ENCODE measurements at places on chromosomes 12 and 14.
A peak's percentile ranks its signal among the peaks of the same experiment; 100 is the strongest.

GRCh38 chr12:98154850-98155249, 360.5 kb upstream of the TMPO start:
- peak; percentile 78 for DNase-seq

GRCh38 chr12:2764398-2764797, 30.4 kb upstream of the FKBP4 start:
- DNase-seq: no peak

DNA sequence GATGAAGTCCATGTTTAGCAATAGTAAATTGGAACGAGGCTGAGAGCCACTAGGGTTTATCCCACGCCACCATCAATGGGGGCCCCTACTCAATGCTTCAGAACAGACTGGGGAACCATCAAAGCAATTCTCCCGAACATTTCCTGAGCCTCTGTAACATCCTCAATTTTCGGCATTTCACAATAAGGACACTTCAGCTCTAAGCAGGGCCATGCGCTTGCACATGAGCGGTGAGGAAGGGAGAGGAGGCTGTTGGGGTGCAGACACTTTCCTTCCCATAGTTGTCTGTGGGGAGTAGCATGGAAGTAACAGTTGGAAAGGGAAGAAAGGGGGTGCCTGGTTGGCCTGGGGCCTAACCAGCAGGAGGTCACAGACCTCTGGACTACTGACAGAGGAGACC, 129.9 kb upstream of the PRMT8 start:
- DNase-seq: no peak

DNA sequence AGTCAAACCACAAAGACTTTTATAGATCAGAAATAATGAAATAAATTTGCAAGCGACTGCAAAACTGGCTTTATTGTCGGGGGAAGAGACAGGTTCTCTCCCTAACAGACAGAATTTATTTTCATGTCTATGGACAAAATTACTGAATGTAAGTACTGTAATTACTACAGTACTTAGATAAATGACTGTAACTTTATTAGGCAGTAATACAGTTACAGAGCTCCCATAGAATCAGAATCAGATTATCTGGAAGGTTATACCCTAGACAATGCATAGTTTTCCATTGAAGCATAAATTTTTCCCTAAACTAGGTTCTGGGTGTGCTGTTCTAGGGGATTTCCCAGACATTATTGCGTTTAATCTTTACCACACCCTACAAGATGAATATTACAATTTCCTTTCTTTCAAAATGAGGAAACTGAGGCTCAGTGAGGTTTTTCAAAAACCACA, 114.2 kb downstream of the C12orf75 start:
- no peak for DNase-seq

- DNase-seq: peak; percentile 99
These were observed 177.2 kb downstream of the C12orf42 start for GRCh38 chr12:103318566-103318965.

DNA sequence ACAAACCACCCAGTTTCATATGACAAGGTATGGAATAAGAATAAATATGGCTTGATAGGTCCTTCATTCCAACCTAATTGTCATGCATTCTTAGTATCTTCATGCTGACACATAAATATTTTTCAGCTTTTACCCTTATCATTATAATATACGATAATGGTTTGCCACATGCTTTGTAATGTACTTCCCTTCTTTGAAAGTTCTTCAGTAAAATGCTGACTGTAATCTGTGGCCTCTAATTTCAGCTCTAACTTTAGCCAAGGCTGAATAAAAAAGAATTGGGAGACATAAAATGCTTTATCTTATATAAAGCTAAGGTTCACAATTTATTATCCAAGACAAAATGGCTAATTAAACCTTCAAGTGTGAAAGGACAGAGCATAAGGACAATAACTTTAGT, 2.6 kb upstream of the MAP4K5 start:
- DNase-seq: no peak

DNA sequence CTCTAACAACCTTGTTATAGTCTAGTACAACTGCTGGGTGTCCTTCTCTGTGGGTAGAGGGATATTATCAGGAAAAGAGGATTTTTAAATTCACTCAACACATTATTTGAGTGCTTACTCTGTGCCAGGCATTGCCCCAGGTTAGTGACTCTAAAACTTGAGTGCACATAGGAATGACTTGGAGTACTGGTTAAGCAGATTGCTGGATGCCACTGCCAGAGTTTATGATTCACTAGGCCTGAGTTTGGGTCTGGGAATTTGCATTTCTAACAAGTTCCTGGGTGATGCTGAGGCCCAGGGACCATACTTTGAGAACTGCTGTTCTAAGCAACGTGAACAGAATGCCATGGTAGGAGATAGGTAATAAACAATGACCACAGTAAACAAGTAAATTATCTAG, 96.6 kb downstream of the CFAP54 start:
- DNase-seq: no peak

GRCh38 chr12:18696971-18697602, 40.7 kb downstream of the PLCZ1 start:
- DNase-seq: no peak

DNA sequence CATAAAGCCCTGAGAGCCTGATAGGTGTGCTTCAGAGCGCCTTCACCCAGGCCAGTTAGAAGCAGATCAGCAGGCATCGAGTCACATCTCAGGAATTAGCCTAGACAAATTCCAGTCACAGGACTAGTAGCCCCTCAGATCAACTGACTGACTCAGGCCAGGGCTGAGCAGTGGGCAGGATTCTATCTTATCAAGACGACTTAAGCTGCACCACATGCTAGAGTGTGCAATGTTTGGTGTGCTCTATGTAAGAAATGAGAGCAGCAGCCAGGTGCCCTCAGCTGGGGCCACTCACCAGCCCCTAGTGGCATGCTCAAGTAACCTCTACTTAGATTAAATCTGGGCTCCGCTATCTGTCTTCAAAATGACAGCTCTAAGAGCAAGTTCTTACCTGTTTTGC, 19.7 kb upstream of the NGB start:
- DNase-seq: no peak

DNA sequence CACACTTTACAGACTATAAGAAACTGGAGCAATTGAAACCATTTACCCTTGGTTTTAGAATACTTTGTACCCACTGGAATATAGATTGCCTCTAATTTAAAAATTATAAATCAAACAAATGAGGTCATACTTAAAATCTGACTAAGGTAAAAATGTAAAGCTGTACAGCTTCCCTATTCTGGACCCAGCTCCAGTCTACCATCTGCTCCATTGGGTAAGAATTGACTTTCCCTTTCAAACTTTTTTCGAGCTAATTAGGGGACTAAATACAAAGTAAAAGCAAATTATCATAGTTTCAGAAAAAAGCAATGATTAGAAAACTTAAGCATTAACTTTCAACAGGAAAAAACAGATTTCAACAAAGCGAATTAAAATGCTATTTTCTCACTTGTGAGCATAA, 4.3 kb downstream of the KRR1 start:
- DNase-seq: no peak

DNA sequence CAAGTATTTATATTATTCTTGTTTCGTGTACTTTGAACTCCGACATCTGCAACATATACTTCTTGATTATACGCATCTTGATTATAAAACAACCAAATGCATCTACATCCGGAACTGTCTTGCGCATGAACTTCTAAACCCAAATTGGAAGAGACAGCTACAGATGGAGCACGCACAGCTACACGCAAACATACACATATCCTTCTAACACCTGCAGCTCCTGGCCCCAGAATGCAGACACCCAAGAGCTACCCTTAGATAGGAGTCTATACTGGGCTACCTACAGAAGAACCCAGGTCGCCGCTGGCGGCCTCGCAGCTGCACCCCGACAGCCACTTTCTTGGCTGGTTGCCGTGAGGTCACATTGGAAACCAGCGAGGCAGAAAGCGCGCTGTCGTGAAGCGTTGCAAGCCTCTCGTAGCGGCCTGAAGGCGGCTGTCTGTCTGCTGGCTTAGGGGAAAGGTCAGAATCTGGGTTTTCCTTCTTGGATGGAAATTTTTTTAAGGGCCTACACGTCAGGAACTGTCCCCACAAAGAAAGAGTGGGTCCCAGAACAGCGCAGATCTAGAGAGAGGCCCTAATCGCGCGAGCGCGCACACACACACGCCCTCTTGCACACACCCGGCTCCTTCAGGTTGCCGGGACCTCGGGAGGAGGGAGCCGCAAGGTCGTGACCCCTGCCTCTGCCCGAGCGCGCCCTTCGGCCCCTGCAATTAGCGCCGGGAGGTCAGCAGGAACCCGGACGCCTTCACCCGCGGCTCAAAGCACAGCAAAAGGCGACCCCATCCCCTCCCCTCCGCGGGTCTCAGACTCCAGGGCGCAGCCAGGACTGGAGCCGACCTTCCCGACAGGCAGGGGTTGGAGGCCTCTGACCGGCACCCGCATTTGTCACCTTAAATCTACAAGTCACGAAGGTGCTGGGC, 17.0 kb downstream of the TBX3 start:
- no peak for DNase-seq
